Cerebellar nuclear complex (tissue), 1 donor: ENCODE measurements at places on chromosomes 5 and 9.

GRCh38 chr5:159891371-159891770, 24.9 kb upstream of the ADRA1B start:
- no peak for DNase-seq

- DNase-seq: no peak
Measured at GRCh38 chr5:69450116-69450515, 35.2 kb downstream of the MARVELD2 start.

DNA sequence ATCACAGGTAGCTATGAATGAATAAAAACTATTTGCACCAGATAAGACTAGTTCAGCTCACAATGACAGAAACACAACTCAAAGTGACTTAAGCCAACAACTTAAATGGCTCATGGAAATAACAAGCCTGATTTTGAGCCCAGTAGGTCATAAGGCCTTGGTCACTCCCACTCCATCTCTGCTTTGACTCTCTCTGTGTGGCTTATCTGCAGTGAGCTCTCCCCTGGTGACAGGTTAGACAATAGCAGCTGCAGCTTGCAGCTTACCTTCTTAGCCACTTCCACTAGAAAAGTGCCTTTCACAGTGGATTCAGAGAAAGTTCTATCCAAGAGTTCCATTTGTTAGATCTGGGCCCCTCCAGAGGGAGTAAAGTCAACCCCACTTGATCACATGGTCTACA, 315.7 kb downstream of the RAB3C start:
- DNase-seq: no peak

GRCh38 chr9:104300124-104300523, 203.9 kb upstream of the OR13F1 start:
- DNase-seq: no peak
